ENCODE measurements at places on chromosomes 12 and 14.
A peak's percentile ranks its signal among the peaks of the same experiment; 100 is the strongest.

DNA sequence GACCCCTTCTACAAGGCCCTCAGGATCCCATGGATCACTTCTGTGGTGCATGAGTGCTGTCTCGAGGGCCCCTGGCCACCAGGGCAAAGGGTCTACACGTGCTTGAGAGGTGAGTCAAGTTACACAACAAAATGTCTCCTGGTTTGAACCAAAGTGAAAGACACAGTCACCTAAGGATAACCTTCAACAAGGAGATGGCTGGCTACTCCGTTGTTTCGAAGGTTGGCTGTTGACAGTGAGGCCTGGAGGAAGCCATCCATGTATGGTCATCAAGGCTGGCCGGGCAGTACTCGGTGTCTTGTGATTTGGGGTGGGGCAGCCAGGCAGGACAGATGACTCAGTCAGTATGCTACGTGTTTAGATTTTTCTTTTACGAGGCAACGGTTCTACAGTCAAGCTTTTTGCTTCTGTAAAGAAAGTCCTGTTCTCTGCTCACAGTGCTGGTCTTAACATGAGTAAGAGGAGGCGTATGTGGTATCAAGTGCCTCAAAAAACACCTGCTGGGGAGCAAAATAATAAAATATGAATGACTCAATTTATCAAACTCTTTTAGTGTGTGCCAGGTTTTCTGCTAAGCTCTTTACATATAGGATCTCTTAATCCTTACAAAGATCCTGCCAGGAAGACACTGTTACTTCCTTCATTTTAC is 18.0 kb upstream of the NT5DC3 start:
- no peak for DNase-seq

GRCh38 chr14:94614802-94615201 is 2.6 kb downstream of the SERPINA3 start:
- DNase-seq = no peak

GRCh38 chr14:68705741-68706283 is 87.1 kb downstream of the ZFP36L1 start:
- no peak for DNase-seq

DNA sequence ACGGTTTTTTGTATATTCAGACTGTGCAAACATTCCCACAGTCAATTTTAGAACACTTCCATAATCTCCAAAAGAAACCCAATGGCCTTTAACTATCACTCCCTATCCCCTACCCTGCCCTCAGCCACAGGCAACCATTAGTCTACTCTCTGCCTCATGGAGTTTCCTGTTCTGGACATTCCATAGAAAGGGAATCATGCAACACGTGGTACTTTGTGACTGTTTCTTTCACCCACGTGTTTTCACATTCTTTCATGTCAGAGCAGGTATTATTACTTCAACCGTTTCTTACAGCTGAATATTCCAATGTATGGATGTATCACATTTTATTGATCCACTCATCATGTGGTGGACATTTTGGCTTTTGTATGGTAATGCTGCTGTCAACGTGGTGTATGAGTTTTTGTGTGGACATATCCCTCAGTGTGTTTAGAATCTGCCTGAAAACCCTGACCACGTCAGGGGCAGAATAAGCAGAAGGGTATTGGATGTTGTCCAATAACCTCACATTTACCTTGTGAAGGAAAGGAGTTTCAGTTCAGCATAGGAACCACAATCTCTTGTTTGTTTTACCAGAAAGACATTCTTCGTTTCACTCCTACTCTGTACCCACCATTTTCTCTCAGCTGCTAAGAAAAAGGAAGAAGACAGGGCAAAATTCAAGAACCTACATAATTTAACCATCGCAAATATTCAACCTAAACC is 107.5 kb upstream of the DYRK2 start:
- DNase-seq = no peak

- DNase-seq = no peak
Measured at GRCh38 chr12:11953523-11953922, 117.2 kb upstream of the BCL2L14 start.

DNA sequence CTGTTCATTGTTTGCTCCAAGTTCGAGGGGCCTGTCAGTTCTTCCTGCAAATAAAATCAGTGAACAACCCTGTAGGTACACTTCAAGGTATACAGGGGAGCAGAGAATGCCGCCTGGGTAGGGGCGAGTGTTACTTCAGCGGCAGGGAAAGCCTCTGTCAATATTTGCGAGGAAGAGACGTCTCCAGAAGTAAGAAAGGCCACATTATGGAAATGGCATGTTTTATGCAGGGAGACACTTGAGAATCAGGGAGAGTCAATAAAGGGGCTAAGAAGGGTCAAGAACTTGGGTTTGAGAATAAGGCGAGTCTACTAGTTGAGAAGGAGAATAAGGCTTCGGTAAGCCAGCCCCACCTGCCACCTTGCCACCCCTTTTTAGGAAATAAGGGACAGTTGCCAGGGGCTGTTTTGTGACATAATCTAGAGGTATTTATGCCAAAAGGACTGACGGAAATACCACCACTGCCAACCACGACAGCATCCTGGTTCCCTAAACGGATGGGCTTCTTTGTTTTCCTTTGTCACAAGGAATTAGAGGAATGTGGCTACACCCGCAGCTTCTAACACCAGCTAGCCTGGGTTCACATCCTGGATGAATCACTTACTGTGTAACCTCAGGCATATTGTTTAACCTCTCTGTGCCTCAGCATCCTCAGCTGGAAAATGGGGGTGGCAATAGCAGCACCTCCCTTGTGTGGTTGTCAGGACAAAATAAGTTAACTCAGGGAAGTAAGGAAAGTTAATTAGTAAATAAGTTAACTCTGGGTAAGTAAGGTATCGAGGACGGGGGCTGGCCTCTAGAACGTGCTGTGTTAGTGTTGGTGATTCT is 67.7 kb downstream of the EID3 start:
- DNase-seq = no peak

GRCh38 chr12:754851-755562 is 2.6 kb downstream of the WNK1 start:
- peak; percentile 60 for DNase-seq

GRCh38 chr12:9699898-9700605 is 30.5 kb downstream of the CLEC2D start:
- no peak for DNase-seq

DNA sequence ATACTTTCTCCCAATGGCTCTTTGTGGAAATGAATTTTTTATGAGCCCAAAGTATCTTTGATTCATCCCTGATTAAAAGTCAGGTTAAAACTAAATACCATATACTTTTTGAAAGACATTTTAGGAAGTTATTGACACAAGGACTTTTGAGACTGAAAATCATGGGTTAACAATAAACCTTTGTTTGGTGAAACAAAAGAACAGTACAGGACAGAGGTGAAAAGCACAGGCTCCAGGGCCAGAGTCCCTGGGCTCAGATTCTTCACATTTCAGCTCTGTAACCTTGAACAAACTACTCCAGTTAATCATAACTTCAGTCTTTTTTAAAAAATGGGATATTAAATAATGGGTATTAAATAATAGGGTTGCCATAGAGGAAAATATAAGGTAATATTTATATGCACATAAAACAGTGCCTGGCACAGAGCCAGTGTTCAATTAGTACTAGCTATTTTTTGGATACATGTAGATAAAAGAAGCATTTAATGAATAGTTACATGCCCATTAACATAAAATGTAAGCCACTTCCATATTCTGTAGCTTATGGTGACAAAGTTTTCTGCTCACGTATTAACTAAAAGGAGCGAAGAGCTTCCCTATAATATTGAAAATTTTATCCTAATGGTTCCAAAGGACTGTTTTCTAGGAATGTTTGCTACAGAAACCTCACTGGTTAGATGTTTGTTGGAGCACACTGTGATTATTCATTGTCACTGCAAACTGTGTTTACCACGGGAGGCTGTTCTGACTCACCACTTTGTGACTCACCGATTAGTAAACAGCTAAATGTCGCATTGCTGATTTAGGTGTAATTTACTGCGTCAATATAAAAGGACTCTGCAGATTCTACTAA is 255.4 kb downstream of the DAD1 start:
- DNase-seq = no peak

- DNase-seq = no peak
Measured at GRCh38 chr12:23217158-23217557, 592.2 kb downstream of the ETNK1 start.

GRCh38 chr12:46752396-46752795 is 73.4 kb downstream of the SLC38A4 start:
- DNase-seq = no peak

- DNase-seq = peak; percentile 45
Measured at GRCh38 chr12:92208613-92209121, 63.0 kb upstream of the BTG1 start.

GRCh38 chr12:6699989-6700645 is 498 bp downstream of the PIANP start:
- DNase-seq = peak; percentile 37

DNA sequence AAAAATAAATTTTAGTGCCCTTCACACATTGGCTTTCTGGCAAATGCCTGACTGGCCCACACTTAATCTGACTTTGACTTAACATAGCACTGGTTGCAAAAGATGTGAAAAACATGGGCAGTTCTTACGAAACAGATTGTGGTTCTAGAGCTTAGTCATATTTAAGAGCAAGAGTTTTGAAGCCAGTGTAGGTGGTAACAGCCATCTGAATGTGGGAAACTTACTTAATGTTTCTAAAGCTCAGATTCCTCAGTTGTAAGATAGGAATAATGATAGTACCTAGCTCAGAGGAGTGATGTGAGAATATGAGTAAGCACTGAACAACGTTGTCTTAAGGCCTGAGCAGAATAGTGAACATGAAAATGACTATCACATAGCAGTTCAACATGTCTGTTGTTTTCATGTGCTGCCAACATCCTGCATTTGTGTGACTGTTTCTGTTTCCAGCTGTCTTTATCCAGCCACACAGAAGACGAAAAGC is 262.7 kb downstream of the SYT1 start:
- no peak for DNase-seq

DNA sequence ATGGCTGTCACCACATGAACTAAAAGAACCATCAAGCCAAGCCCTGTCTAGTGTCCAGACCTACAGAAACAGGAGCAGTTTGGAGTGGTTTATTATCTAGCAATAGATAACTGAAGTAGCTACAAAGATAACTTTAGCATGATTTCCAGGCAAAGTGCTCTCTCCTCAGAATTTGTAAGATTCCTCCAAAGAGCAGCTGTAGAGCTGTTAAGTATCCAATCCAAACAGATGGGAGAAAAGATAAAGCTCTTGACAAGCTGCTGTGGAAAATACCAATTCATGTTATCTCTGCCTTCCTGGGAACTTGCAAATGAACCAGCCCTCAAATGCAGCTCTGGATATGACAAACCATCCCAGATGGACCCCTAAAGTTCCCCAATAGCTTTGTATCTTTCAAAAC is 78.9 kb upstream of the RESF1 start:
- no peak for DNase-seq

DNA sequence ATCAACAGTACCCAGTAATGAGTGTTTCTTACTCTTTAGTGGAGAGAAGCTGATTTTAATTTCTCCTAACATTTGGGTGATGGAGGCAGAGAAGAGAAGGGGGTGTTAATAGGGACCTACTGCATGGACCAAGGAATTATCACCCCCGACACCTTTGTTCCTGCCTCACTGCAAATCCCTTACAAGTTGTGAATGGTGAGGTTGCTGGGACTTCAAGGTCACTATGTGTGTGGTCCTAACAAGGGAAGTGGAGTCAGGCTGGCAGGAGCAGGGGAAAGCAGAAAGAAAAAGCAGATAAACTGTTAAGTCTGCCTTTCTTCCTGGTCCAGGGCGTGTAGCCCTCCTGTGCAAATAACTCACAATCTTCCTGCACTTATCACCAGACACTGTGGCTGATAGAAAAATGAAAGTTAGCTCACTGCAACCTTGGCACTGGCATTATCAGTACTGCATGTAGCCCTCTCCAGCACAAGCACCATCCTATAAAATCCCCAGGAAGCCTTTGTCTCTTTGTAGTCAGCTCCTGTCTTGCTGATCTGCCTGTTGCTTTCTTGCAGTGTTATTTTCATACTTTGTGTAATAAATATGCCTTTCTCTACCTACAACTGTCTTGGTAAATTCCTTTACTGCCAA is 112.3 kb upstream of the DNM1L start:
- no peak for DNase-seq

GRCh38 chr12:11829764-11830194 is 180.3 kb downstream of the ETV6 start:
- DNase-seq = no peak

- no peak for DNase-seq
Measured at GRCh38 chr12:27299102-27299501, 33.5 kb upstream of the BMAL2 start.

DNA sequence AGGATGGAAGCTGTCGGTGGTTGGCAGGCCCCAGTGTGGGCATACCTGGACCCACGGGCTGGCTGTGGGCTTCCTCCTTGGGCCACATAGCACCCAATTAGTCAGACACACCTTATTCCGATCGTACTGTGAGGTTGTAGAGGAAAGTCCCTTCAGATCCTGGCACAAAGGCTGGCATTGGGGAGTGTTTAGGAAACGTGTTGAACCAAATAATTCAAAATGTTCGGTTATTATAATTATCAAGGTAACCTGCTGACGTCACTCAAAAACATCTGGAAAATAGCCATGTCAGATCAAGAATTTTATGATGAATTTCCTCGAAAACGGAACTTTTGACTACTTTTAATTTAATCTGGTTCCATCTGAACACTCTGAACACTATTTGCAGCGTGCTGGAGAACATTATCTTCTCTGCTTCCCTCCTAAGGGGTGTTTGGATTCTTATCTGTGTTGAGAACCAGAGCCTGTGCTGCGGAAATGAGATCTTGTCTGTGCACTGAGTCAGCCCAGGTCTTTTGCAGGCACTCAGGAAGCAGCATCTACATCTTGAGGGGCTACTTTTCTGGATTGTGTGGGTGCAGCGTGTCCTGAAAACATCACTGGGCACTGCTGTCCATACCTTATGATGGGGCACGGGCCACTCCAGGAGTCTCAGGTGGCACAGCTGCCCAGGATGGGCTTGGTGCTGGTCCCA is 100.3 kb downstream of the SLC25A47 start:
- DNase-seq = no peak

GRCh38 chr12:76533331-76533730 is 26.2 kb downstream of the OSBPL8 start:
- DNase-seq = no peak

Data from B cell (primary cell).